Muscle of back (tissue), 13 donors: ENCODE measurements at places on chromosomes 7 and 10.

DNA sequence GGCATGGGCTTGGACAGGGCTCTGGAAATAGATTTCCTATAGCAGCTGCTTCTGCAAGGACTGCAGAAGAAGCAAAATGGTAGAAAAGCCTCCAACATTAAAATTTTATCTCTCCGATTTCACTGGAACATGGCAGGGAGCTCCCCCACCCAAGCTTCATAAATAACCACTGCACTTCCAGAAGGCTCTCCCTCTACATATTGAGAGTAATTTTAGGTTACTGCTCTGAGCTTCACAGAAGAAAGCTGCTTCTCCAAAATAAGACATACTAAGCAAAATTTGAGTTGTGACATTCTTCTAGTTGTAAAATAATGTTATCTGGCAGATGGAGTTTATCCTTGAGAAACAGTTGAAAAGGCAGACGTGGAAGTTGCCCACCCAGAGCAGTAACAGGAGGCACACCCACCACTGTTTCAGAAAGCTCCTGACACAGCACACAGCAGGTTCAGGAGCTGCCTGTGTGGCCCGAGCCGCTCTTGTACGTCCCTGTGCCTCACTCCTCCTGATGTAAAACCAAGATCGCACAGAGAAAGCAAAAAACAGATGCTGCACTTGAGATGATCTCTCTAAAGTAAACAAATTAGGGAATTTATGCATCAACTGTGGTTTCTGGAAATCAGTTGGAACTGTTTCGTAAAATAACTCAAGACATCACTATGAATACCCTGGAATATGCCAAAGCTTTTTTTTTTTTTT is 621.0 kb downstream of the PARD3 start:
- peak; percentile 42 for DNase-seq

DNA sequence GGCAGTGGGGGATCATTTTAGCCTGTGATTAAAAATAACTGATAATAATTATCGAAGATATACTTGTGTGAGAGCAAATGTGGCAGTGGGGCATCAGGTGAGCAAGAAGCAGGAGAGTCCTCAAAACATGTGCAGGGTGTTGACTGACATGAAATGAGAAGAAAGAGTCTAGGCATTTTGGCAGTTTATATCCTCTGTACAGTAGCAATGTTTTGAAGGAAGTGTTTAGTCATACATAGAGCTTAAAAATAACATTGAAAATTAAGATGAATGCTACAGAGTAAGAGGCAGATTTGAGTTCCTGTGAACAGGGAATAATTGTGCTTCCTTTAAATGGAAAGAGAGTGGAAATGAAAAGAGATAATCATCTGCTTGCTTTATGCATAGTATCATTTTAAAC is 47.4 kb downstream of the VPS50 start:
- DNase-seq: no peak

DNA sequence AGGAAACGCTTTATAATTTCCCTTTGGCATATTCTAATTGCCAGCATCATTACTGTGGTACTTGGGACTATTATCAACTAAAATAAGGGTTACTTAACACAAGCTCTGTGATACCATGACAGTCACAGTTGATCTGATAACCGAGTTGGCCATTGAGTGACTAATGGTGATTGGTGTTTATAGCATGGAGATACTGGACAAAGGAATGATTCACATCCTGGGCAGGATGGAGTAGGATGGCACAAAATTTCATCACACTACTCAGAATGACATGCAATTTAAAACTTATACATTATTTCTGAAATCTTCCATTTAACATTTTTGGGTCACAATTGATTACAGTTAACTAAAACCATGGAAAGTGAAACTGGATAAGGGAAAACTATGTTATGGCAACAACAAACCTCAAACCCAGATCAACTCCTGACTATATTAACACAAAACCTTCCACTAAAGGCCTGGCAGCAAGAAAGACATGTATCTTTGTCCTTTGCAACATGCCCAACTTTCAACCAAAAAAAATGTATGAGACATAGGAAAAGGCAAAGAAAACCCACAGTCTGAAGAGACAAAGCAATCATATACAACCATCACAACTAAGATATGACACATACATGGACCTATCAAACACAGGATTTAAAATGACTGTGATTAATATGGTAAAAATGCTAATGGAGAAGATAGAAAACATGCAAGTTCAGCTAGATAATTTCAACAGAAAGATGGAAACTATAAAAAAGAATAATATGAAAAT is 208.5 kb upstream of the NRP1 start:
- no peak for DNase-seq

GRCh38 chr10:99312501-99312900 is 16.7 kb upstream of the CNNM1 start:
- no peak for DNase-seq

DNA sequence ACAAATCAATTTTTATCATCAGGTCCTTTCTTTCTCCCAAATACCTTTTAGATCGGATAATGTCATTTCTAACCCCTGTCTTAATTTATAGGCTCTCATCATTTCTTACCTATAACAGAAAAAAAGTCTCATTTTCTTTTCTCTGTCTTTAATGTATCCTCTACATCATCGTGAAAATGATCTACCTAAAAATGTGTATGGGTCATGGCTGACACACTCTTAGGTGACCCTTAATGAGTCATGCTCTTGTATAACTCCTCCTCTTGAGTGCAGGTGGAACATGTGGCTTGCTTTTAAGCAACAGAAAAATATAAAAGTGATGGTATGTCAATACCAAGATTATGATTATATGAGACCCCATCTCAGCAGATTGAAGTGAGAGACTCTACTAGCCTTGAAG is 139.4 kb downstream of the SEMA3C start:
- no peak for DNase-seq

GRCh38 chr10:15320118-15320517 is 51.0 kb downstream of the FAM171A1 start:
- no peak for DNase-seq

- DNase-seq: no peak
Measured at GRCh38 chr7:136997735-136998134, 129.3 kb downstream of the CHRM2 start.

DNA sequence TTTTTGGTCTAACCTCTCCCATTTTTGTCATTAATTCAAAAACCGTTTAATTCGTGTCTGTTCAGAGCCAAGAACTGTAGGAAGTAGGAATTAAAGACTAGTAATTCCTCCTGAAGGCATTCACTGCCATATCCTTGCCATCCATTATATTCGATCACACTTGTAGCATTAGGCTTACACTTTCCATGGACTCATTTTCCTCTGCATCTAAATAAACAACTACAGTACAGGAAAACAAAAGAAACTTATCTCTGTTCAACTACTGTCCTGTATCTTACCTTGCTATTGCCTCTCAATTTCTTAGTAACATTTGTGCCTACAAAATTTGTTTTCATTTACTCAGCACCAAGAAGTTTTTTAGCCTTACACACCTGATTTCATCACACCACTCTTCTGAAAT is 111.6 kb upstream of the SEMA3C start:
- DNase-seq: no peak

DNA sequence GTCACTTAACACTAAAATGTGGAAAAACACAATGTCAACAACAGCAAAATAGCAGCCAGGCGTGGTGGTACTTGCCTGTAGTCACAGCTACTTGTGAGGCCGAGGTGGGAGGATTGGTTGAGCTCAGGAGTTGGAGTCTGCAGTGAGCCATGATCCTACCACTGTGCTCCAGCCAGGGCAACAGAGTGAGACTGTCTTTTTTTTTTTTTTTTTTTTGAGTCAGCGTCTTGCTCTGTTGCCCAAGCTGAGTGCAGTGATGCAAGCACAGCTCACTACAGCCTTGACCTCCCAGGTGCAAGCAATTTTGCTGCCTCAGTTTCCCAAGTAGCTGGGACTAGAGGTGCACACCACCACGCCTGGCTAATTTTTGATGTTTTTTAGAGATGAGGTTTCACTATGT is 6.1 kb downstream of the KCTD7 start:
- no peak for DNase-seq

DNA sequence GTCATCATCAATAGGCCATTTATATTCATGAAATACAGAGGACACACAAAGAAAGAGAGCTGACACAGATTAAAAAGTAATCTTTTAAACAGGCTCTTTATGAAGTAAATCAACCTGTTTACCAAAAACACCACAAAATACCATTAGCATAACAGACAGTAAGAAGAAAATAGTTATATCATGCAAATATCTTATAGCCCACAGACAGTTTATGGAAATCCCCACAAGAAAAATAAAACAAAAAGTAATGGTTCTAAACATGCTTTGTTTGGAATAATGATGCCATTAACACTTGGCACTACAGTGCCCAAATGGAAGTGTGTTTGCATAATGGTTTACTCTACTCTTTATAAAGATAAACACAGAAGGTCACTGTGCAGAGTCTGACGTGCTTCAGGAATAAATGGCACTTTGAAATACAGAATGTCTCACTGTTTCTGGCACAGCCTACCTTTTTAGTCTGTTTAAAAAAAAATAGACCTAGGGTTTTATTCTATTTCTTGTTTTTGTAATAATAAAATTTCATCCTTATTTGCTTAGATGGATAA is 30.1 kb downstream of the SEMA3D start:
- no peak for DNase-seq

DNA sequence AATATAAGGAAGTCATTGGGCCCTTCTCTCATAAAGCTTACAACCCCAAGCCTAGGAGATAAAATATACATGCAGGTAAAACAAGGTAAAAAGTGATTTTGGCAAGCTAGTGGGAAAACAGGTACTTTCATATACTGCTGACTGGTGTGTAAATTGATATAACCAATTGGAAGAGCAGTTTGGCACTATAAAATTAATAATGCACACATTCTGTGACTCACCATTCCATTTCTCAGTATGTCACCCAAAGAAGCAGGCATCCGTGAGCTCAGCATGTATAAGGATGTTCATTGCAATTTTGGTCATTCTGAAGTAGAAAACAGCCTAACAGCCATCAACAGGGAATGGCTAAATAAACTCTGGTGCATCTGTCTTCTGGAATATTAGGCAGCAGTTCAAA is 2.9 kb downstream of the MACROH2A2 start:
- DNase-seq: no peak

DNA sequence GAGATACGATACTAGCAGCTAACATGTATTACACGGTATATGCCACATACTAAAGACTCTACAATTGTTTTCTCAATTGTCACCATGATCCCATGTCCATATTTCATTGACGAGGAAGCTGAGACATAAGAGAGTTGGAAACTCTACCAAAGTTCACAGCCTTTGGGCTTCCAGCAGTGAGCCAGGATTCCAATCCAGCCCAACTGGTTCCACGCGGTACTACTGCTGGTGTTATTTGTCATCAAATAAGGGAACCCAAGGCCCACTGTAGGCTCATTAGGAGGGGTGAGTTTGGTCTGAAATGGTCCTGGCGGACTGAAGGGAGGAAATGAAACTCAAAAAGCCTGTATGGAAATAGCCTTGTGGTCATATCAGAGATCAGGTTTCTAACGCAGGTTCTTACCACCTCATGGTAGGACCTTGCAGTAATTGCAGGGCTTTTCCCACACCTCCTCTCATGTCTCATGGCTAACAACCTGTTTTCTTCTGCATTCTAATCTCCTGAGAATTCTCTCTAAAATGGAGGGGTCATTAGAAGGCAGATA is 814.6 kb downstream of the LRMDA start:
- no peak for DNase-seq

DNA sequence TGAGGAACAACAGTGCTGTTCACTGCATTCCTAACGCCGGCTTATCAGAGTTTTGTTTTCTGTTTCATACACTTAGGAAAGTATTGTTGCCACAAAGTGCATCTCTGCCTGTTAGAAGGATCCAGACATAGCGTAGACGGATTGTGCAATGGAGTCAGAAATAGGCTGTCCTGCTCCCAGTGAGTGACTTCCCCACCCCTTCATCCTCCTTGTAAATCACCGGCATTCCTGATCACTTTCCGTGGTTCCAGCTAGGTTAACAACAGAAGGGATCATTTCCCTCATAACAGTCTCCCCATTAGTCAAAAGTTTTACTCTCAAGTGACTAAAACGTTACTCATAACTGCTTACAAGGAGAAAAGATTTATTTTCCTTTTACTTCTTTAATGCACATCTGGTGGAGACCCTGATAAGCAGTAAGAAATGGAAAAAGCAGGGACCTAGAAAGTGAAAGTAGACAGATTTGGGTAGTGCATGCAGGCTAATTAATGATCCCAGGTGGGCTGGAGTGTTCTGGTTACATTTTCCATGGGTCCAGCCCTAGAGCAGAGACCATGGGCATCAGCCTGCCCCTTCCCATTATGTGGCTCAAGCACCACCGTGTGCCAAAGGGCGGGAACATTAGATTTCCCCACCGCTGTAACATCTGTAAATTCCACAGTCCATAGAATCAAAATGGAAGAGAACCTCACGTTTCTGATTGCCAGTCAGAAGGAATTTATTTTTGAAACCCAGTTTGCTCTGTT is 395.1 kb upstream of the GALNT17 start:
- DNase-seq: peak; percentile 34

DNA sequence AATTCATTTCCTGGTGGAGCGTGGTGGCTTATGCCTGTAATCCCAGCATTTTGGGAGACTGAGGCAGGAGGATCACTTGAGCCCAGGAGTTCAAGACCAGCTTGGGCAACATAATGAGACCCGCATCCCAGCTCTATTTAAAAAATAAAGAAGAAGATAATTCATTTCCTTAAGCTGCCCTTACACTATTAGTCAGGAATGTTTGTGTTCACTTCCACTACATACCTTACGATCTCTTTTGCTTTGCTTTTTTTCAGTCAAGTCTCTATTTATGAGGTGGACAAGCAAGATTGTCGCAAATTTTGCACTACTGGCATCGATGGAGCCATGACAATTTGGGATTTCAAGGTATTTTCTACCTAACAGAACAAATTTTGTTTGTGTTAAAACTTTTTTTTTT is 11.2 kb upstream of the ARPC1B start:
- no peak for DNase-seq

- no peak for DNase-seq
Measured at GRCh38 chr10:77357611-77358310, 279.8 kb downstream of the KCNMA1 start.

GRCh38 chr10:110444004-110444337 is 53.7 kb upstream of the DUSP5 start:
- peak; percentile 44 for DNase-seq

GRCh38 chr10:15705298-15705697 is 14.4 kb downstream of the ITGA8 start:
- no peak for DNase-seq

- DNase-seq: no peak
Measured at GRCh38 chr10:74384615-74385183, 233.7 kb downstream of the ADK start.
